ENCODE measurements at places on chromosomes 3 and 15.

DNA sequence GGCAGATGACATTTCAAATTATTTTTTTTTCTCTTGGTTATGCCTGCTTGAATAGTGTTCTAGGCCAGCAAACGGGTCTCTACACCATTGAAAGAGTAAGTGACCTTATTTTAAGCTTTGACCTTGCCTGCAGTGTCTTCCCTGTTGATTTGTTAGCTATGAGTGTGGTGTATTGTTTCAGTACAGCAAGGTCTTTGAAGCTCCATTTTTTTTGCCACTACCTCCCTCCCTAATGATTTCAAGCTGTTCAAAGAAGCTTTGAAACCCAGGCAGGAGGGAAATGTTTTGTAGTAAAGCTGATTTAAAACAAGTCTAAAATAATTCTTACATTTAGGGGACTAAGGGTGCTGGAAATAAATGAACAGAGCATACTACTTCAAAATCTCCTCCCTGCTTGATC, 1249.8 kb downstream of the ROBO1 start:
- DNase-seq, result no peak

- DNase-seq, result no peak
These were observed 125.3 kb upstream of the THBS1 start for GRCh38 chr15:39455471-39455991.

- no peak for DNase-seq
These were observed 215.2 kb upstream of the MME start for GRCh38 chr3:154864947-154865346.

GRCh38 chr3:51539291-51539941, 897 bp downstream of the RAD54L2 start:
- DNase-seq, result peak; percentile 4

DNA sequence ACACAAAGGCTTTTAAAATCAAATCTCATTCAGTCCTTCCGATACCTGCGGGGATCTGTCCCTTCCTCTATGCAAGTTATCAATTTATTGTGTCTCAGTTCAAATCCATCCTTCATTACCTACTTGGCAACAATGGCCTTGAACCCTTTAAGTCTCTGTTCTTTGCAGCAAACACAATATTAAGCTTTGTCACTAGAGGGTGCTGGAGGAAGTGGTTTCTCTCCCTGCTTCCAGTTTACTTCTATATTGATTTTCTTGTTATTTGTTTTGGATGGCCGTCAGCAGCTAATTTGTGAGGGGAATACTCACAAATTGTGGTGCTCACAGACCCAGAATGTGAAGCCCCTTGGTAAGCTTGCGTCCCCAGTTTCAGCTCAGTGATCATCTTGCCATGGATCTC, 278.3 kb downstream of the FGF12 start:
- no peak for DNase-seq

DNA sequence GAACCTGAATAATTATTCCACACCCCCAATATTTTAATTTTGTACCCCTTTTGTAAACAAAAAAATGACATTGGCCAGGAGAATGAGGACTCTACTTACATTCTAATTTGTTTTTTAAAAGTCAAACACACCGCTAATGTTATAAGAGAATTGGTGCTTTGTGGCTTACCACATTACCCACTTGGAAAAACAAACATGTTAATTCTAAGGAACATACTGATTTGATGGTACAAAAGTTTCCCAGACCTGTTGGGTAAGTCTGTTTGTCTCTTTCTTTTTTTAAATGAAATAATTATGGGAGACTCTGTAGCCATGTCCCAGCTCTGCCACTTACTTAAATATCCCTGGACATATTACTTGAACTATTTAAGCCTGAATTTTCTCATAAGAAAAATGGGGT, 352.5 kb upstream of the C2CD4B start:
- DNase-seq, result no peak

GRCh38 chr3:194322678-194323211, 28.4 kb downstream of the CPN2 start:
- DNase-seq, result no peak

- no peak for DNase-seq
These were observed 60.5 kb downstream of the NR2F2 start for GRCh38 chr15:96390986-96391385.

- no peak for DNase-seq
These were observed 21.2 kb downstream of the CCR4 start for GRCh38 chr3:32972482-32973146.

DNA sequence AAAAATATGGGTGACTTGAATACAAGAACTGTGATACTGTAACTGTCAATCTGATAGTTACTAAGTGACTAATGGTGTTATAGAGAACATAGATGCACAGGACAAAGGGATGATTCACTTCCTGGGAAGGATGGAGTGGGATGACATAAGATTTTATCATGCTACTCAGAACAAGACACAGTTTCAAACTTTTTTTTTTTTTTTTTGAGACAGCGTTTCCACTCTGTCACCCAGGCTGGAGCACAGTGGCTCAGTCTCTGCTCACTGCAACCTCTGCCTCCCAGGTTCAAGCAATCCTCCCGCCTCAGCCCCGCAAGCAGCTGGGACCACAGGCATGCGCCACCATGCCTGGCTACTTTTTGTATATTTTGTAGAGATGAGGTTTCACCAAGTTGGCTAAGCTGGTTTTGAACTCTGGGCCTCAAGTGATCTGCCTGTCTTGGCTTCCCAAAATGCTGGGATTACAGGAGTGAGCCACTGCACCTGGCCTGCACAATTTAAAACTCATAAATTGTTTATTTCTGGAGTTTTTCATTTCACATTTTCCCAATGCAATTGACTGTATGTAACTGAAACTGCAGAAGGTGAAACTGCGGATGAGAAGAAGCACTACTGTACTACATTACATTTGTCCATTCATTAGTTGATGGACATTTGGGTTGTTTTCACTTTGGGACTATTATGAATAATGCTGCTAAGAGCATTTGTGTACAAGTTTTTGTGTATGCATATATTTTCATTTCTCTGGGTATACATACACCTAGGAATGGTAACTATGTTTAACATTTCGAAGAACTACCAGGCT, 40.6 kb downstream of the ADIPOQ start:
- DNase-seq, result peak; percentile 11

DNA sequence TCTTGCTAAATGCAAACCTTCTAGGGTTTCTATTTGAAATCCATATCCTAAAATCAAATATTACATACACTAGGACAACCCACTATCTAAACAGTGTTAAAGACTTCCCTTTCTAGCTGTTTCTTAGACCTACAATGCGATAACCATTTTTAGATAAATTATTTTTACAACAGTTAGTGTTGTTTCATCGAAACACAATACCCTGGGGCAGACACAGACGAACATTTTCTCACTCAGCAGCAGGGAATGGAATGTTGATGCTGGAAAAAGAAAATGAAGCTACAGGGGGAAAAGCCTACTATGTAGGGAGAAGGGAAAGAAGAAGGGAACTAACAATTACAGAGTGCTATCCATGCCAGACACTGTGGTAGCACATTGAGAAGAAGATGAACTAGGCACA, 6.0 kb upstream of the HERC1 start:
- no peak for DNase-seq

DNA sequence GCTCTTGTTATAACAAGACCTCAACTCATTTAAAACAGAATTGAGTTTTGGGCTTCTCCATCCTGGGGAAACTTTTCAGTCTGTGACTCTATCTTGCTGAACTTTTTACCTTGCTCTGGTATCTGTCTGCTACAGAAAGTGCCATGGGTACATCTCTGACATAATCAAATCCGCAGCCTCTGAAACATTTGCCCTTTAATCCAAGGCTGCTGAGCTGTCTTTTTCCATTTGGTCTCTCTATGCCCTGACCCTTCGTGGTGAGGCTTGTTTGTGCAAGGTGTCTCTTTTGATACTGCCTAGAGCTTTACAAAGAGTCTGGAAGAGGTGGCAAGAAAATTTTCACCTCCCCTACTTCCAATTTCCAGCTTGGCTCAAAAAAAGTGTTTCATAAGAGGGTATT, 11.3 kb downstream of the TMEM108 start:
- no peak for DNase-seq

DNA sequence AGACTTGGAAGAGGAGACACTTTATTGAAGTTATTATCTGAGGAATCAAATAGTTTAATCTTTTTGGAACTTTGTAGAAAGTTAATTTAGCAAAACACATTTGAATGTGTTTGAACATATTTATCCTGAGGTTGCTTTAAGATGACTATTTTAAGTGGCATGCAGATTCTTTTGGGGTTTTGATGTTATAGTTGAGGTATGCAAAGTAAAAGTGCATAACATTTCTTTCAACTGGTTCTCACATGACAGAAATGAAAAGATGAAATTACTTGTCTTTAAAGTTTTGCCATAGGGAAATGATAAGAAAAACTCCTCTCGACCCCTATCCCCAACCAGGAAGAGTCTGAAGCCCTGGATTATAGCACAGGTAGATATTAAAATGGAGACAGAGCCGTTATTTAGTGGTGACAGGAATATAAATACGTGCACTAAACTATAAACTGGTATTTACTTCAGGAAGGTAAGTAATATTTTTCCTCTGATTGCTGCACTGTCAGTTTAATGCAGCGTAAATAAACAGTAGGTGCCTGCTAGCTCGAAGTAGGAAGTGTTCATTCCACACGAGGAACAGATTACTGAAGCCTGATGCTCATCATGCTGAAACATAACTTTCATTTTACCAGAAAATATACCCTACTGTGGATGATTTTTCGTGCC, 15.1 kb upstream of the SATB1 start:
- no peak for DNase-seq
